ENCODE measurements at places on chromosomes 2 and 18.

DNA sequence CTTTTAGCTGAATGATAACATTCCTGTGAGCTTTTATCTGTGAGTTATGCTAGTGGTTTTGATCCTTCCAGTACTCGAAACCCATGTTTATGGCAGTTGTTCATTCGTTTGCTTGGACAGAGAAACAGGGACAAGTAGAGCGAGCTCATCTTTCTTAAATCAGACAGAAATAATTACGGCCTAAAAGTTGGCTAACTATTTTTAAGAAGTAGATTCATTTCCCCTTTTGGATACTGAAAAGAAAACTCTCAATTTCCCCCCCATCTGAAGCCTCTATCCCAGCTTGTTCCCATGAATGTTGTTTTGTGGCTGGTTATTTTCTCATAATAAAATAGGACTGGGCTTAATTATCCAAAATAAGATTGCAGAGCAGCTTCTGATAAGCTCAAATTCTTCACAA is 67.1 kb downstream of the ANTXR1 start:
- no peak for DNase-seq

GRCh38 chr18:23893653-23894052 is 120.9 kb upstream of the TTC39C start:
- no peak for DNase-seq

- DNase-seq, result no peak
These were observed 67.9 kb downstream of the SLC9A4 start for GRCh38 chr2:102540882-102541281.

GRCh38 chr2:26196683-26197418 is 24.0 kb downstream of the GAREM2 start:
- DNase-seq, result no peak

- no peak for DNase-seq
These were observed 38.1 kb downstream of the FER1L5 start for GRCh38 chr2:96680561-96681141.
